Ecto neural progenitor cell (in vitro differentiated cells): ENCODE measurements at places on chromosomes 3 and 15.

DNA sequence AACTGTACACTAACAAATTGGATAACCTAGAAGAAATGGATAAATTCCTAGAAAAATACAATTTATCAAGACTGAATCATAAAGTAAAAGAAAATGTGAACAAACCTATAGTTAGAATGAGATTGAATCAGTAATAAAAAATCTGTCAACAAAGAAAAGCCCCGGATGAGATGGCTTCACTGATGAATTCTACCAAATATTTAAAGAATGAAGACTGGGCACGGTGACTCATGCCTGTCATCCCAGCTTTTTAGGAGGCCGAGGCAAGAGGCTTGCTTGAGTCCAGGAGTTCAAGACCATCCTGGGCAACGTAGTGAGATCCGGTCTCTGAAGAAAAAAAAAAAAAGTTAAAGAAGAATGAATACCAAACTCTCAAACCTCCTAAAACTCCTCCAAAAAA lies 17.7 kb upstream of the AP4E1 start:
- no peak for DNase-seq

DNA sequence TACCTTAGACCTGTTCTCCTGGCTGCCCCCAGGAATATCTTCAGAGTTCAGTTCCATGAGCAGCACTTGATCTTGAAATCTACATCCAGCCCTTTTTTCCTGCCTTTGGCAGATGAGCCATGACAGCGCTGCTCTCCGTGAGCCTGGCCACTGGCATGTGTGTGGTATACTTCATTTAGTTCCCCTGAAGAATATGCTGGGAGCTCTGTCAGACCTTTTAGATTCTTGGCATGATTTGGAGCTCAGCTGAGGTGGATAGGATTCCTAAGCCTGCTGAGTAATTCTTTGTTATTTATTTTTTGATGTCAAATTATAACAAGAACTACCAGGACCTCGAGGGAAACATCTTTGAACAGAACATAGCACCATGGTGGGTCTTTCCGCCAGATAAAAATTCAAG lies 121.7 kb downstream of the EDEM1 start:
- no peak for DNase-seq

- no peak for DNase-seq
These were observed 10.4 kb downstream of the SH2D7 start for GRCh38 chr15:78102741-78103140.

DNA sequence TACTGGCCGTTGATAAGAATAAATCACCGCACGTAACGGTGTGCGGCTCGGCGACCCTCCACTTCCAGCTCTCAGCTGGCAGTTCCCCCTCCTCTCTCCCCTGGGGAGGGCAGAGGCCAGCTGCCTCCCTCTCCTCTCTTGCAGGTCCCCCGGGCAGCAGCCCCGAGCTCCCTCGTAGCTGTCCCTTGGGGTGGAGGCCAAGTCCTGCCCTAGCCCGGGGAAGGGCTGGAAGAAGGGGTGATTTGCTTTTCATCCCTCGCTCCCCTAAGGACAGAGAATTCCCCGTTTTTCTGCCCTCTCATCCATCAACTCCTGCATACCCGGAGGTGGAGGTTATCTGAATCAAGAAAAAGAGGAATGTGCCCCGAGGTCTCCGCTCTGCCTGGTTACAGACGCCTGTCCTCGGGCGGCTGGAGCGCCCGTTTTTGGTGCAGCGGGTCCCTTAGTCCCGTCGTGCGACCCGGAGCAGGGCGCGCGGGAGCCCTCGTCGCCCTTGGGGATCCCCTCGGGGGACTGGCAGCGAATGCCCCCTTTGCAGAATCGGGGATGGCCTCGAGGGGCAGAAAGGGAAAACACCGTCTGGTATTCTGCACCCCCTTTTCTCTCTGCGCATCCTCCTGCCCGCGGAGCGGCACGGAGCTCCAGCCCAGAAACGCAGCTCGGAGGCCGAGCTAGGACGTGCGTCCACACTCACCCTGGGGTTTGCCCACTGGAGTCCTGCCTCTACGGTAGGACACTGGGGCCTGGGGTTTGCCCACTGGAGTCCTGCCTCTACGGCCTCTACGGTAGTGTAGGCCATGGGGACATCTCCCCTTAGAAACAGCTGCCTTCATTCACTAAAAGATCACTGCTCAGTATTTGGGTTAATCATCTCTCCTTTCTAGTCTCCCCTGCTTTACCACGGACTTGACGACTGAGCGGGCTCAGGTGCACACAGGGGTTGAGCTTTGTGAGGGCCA lies 2.2 kb downstream of the PTPRG start:
- DNase-seq, result peak; percentile 66

- DNase-seq, result no peak
These were observed 448.8 kb upstream of the THBS1 start for GRCh38 chr15:39132070-39132469.

DNA sequence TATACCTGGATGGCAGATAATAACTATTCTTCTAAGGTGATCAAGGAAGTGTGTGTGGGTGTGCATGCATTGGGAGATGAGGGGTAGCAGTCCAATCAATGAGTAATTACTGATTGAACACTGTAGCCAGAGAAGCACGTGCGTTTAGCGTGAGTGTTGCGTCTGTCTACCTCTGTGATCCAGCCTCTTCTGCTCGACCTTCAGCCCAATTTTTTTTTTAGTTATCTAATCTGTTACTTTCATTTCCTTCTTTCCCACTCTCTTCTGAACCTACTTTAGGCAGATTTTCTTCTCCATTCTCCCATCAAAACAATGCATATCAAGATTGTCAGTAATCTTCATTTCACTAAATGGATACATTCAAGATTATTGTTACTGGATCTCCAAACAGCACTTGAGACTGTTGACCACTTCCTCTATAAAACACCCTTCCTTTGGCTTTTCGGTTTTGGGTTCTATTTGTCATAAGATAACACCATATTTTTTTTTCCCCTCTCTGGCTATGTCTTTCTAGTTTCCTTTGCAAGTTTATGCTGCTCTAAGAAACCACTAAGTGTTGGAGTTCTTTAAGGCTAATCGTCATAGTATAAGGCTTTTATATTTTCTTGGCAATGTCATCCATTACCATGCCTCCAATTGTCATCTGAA lies 41.0 kb downstream of the MCTP2 start:
- DNase-seq, result no peak

- no peak for DNase-seq
These were observed 32.8 kb downstream of the KAT2B start for GRCh38 chr3:20073068-20073467.

DNA sequence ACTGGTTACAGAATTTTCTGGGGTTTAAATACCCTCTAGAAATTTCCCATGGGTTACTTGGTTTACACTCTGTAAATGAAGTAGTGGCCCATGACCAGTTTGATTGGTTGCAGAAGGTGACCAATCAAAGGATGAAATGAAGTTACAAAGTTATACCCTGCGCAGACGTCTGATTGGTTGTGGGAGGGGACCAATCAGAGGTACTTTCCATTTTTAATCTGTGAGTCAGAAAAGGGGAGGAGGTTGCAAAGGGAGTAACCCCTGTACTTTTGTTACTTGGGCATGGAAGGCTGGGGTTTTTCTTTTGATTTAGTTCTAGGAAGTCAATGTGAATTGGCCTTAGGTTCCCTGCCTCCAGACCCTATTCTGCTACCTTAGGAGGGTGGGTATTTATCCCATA lies 18.7 kb upstream of the APH1B start:
- no peak for DNase-seq

DNA sequence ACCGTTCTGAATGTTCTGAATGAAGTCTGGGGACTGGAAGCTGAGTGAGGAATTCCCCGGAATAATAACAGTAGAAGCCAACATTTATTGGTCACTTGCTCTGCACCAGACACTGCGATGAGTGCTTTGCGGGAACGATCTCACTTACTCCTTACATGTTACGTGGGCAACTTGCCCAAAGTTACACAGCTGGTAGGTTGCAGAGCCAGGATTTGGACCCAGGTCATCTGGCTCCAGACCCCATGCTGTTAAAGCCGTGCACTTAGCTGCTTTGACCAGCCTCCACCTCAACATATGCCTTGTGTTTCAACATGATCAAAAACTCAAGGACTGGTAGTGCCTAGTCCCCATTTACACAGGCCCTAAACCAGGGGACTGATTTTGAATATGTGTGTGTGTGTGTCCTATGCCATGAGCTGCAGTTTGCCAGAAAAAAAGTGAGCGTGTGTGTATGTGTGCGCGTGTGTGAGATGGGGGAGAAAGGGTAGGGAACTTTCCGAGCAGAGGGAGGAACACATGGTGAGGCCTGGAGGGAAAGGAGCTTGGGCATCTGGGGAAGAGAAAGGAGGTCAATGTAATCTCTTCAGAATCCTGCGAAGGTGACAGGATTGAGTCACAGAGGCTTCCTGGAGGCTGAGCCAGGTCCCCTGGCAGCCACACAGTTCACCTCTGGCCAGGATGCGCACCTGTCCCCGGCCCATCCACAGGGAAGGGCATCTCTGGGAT lies 28.9 kb downstream of the LINGO1 start:
- DNase-seq, result no peak

DNA sequence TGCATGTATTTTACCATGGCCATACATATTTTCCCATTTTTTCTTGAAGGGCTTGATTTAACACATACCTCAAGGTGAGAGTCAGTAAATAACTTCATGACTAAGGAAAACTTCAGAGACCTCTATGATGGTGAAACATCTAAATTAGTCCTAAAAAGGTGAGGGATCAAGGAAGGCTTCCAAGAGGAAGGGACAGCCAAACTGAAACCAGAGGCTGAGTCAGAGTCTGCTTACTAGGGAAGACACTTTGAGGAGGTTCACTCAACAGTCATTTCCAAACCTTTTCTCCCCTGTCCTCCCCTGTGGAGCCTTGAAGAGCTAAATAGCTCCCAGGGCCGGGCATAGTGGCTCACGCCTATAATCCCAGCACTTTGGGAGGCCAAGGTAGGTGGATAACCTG lies 206.6 kb downstream of the SHQ1 start:
- DNase-seq, result no peak

DNA sequence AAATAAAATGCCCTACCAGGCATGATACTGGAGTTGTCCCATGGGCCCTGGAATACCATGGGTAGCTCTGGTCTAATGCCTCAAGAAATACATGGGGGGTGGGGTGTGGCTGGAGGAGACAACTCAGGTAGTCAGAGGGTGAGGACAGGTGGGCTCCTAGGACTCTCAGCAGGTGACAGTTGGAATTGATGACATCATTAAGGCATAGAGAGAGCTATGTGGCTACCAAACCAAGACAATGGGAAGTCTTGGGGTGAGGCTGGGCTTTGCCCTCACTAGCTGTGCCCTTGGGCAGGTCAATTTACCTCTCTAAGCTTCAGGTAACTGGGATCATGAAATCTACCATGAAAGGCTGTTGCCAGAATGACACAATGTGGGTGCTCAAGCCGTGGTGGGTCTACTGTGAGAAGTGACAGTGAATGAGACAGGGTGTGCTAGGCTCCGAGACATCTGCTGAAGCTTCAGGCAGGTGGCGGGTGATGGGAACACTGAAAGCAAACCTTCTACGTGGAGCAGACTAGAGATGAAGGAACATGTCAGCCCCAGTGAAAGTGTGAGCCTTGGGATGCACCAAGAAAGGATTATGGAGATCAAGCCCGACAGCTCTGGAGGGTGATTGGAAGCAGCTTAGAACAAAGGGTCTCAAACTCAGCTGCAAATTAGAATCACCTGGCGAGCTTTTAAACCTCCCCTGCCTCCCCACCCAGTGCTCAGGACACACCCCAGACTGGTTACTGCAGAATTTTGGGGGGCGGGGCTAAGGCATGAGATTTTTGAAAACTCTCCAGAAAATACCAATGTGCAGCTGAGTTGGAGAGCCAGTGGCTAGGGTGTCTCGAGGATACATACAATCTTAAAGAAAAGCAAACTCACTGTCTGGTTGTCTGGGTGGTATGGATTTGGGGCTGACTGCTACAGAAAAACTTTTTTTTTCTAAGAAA lies 21.5 kb downstream of the SLC6A20 start:
- no peak for DNase-seq

DNA sequence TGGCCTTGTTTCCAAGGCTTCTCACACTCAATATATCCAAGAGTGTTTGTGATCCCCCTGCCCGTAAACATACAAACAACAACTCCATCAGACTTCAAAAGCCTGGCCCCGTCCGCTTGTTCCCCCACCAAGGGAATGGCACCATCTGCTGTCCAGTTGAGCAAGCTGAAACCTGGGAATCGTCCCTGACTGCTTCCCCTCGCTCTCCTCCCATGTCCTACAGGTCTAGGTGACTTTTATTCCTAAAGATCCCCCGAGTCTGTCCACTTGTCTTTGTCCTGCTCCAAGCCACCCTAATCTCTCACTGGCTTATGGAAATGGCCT lies 27.9 kb upstream of the FAM174B start:
- peak; percentile 80 for DNase-seq

GRCh38 chr3:196533260-196533681 lies 18.1 kb upstream of the SMCO1 start:
- no peak for DNase-seq

- no peak for DNase-seq
These were observed 19.6 kb downstream of the B4GALT4 start for GRCh38 chr3:119220970-119221667.

- no peak for DNase-seq
These were observed 404.4 kb upstream of the MDFIC2 start for GRCh38 chr3:70716832-70717231.

GRCh38 chr15:29141308-29142128 lies 128.1 kb downstream of the NSMCE3 start:
- DNase-seq, result no peak

DNA sequence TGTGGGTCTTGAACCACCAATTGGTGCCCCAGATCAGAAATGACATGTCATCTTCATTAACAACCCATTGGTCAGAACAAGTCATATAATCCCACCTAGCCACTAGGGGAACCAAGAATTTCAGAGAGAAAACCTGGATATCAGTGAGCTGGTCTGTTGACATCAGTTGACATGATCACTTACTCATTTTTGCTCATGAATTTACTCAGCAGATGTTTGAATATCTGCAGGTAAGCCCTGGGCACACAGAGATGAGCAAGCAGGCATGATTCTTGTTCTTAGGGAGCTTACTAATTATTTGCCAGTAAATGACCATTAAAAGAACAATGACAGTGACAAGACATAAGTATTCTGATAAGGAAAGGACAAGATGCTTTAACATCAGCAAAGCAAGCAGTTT lies 64.3 kb upstream of the PLCL2 start:
- no peak for DNase-seq

DNA sequence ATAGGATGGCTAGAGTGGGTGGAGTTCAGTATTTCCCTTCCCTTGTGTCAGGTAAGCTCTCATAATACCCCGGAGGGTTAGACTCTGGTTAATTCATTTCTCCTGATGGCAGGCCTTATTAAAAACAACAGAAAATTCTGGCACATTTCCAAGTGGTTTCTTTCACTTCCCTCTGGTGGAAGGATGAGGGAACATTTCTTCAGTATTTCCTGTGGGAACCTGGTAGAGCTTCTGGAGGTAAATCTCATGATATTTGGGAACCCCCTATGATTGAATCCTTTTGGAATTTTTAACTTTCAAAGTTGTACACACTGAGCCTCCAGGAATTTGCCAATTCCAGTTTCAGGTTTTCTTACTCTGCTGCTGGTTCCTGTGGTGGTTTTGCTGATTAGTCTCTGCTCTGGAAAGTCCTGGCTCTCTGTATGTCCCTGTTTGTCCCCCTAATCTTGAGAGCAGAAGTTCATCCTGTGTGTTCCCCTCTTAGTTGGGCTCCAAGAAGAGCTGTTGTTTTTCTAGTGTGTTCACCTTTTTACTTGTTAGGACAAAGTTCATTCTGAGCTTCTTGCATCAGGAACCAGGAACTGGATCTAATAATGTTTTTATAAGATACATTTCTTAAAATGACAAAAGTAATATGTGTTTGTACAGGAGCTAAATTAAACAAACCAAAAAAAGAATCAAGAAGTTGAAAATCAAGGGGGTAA lies 12.1 kb downstream of the CHRNA7 start:
- no peak for DNase-seq
